ENCODE measurements at places on chromosomes 5 and 9.

DNA sequence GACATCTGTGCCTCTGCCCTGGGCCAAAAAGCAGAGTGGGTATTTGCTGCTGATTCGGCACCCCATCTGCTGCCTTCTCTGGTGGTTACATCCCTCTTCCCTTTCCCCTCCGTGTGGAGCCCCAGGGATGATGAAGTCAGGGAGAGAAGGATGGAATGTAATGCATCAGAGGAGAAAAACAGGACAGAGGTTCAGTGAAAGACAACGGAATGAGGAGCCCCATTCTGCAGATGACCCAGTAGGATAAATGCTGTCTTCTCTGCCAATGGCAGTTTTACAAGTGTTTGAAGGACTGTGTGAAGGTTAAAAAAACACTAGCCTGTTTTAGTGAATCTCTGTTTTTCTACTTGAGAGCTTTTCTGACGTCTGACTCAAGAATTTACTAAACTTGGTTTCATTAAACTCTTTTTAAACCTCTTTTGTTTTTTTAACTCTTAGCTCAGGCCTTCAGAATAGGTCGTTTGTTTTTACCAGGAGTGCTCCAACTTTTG is 86.3 kb downstream of the NLN start:
- DNase-seq, result peak; percentile 85

GRCh38 chr9:106326493-106326892 is 536.5 kb upstream of the ZNF462 start:
- no peak for DNase-seq

GRCh38 chr5:111853748-111854147 is 96.8 kb upstream of the NREP start:
- DNase-seq, result peak; percentile 78

DNA sequence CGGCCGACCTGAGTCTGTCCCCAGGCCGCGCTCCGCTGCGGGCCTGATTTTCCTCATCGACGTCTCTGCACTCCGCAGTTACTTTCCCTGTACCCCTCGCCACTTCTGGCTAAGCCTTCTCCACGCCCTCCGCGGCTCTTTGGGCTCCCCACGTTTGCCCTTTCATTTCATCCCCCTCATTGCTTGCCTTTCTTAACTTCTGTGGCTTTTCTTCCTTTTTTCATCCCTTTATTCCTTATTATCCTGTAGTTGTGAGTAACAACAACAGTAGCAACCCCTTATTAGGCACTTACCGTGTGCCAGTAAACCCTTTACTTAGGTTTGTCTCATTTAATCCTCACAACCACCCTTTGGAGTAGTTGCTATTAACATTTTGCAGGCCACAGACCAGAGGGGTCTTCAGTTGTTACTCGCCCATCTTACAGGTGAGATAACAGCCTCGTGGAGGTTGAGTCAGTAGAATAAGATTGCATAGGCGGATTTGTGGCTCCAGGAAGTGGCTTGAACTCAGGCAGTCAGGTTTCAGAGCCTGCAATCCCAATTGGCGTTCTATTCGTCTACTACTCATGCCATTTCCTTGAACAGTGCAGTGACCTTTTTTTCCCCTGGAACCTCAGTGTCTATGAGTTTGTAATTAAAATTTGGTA is 724 bp downstream of the TCERG1 start:
- peak; percentile 5 for DNase-seq

GRCh38 chr9:130182381-130182909 is 10.2 kb downstream of the NCS1 start:
- DNase-seq, result no peak

GRCh38 chr9:124452326-124452725 is 2.1 kb downstream of the ADGRD2 start:
- DNase-seq, result no peak

DNA sequence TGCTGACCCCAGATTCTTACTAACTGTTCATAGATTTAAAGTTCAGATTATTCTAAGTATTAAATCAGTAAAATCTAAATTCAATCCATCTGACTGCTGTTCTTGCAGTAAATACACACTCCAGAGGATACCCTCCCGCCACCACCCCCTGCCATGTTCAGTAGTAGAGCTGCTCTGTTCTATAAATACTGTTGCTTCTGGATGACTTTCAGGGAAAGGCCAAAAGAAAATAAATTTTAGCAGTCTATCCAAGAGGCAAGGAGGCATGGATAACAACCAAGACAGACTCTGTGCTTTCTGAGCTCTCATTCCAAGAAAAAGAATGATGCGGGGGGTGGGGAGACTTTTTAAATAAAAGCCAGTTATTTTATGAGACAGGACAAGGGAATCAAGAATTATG is 115.1 kb downstream of the ADAMTS6 start:
- peak; percentile 22 for DNase-seq

- DNase-seq, result no peak
Measured at GRCh38 chr9:118761016-118761790, 608.0 kb downstream of the BRINP1 start.

GRCh38 chr9:78620764-78621163 is 323.8 kb downstream of the PSAT1 start:
- DNase-seq, result no peak

DNA sequence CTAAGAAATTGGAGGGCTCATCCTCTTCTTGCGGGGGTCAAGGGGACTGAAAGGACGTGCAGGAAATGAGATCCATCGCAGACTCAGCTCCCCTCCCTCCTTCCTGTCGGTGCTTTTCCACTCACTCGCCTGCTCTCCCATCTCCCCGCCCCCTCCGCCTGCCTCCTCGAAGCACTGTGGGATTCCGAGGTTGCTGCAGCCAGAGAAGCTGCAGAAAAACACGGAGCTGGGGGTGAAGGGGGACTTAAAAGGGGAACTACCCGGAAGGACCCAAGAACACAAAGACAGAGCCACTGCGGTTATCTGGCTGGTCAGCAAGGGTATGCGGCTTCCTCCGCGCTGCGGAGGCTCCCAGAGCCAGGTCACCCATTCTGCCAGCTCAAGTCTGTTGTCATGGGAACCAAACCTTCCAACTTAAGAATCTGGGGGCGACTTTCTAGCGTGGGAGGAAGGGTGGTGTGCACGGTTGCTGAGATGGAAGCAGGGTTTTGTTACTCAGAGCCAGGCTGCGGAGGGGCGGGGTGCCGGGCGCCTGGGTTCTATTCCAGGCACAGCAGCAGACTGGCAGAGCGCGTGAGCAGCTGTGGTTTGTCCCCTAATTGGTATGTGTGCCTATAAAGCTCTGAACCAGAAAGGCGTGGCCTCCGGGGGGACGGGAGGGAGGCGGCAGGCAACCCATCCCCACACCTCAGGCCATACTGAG is 24.9 kb downstream of the PCDHGC5 start:
- peak; percentile 96 for DNase-seq

GRCh38 chr5:178627259-178627598 is 379 bp upstream of the CLK4 start:
- no peak for DNase-seq

GRCh38 chr9:109986521-109986991 is 206.6 kb downstream of the PALM2AKAP2 start:
- DNase-seq, result peak; percentile 65

DNA sequence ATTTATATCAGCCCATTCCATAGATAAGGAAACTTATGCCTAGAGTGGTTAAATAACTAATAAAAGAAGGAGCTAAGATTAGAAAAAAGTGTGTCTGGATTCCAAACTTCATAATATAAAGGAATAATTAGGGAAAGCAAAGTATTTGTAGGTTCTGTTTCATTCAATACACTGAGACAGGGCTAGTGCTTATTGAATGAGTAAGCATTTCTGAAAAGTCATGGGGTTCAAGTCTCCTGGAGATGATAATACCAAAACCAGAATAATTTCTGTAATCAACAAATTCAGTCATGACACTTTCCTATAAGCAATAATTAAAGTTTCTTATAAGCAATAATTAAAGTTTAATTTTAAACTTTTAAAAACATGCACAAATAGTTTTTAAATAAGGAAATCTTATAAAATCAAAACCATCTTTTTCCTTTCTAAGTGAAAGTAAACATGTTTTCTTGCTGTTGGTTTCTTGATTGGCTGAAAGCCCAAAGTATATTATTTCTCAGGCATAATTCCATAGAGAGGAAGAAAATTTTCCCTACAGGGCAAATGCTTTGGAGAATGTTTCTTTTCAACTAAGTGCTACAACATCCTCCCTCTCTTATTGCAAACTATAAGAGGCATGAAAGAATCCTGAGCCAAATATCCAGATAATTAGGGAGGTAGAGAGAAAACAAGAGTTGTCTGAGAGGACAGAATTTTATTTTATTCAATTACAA is 510.2 kb downstream of the PRELID2 start:
- DNase-seq, result peak; percentile 17

GRCh38 chr5:129904102-129904666 is at the start of gene CHSY3:
Gene CHSY3, plus strand, starts transcription at chr5:129904465.
- DNase-seq, result peak; percentile 93

DNA sequence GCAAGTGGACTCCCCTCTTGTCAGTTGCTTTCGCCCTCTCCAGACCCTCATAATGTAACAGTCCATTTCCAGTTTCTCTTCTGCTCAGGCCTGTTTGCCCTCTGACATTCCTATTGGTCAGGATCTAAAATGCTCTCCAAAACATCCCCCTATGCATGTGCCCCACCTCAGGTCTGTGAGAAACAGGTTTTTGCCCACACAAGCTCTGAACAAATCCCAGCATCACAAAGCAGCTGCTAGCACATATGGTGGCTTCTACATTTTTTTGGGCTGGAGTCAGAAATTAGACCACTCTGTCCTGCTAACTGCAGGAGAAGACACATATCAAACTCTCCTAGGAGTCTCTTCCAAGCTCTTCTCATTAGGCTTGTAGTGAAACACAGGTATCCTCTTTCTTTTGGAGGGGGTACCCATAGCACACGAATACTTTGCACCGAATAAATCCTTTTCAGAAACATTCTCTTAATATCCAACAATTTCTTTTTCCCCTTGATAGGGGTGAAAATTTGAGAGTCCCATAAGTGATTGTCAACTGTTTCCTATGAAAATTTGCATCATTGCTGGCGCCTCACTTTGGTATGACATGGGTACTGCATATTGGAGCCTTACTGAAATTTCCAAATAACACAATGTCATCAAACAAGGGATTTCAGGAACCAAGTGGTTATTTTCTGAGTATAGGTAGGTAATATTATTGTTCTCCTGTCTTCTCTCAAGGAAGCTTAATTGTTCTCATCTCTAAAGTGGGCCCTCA is 19.3 kb upstream of the HSPA9 start:
- DNase-seq, result no peak

GRCh38 chr9:32502464-32502863 is 23.5 kb downstream of the RIGI start:
- DNase-seq, result no peak

Measured in muscle of leg (tissue), 16 donors.